ENCODE measurements at places on chromosomes 6 and 20. TPM values are rescaled to one million over a fixed set of nuclear protein-coding genes. Genes with fewer than 3 reads are reported as not detected.

GRCh38 chr20:58075586-58076345 lies 152.7 kb downstream of the ANKRD60 start:
- no peak overlapping the region for H3K27ac ChIP-seq
- H3K27me3 ChIP-seq: peaks cover 4% of the 10 kb centered on the region
- no peak overlapping the region for H3K4me3 ChIP-seq
- H3K36me3 ChIP-seq: no peaks in the 10 kb centered on the region

GRCh38 chr6:114762145-114762544 lies 419.3 kb upstream of the HS3ST5 start:
- H3K27me3 ChIP-seq: no peaks in the 10 kb centered on the region
- H3K4me1 ChIP-seq: no peaks in the 10 kb centered on the region
- no peaks in the 10 kb centered on the region for H3K36me3 ChIP-seq
- no peak overlapping the region for H3K27ac ChIP-seq

DNA sequence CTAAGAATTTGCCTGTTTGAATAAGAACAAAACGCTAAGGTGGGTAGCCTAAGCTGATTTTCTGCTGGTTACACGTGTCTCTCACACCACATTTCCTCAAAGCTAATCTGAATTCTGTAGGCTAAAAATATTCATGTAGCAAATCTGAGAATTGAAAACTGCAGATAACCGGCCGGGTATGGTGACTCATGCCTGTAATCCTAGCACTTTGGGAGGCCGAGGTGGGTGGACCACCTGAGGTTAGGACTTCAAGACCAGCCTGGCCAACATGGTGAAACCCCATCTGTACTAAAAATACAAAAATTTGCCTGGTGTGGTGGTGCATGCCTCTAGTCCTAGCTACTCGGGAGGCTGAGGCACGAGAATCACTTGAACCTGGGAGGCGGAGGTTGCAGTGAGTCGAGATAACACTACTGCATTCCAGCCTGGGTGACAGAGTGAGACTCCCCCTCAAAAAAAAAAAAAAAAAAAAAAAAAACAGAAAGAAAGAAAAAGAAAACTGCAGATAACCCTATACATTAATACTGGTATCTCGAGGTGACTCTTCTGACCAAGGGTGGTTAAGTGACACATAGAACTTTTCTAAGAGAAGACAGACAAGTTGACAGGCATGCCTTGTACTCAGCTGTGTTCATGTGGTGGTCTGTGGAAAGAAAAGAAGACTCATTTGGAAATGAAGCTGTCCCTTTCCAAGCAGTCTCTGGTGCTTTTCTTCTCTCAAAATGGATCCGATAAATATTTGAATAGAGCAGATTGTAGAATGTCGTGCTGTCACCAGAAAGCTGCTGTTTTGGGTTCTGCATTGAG lies 24.7 kb upstream of the ASXL1 start:
- peak overlapping the region; percentile 13 for H3K27ac ChIP-seq
- H3K27me3 ChIP-seq: no peaks in the 10 kb centered on the region
- H3K4me1 ChIP-seq: peaks cover 8% of the 10 kb centered on the region
- no peak for DNase-seq
- no peak overlapping the region for H3K4me3 ChIP-seq
- peaks cover 13% of the 10 kb centered on the region for H3K36me3 ChIP-seq

DNA sequence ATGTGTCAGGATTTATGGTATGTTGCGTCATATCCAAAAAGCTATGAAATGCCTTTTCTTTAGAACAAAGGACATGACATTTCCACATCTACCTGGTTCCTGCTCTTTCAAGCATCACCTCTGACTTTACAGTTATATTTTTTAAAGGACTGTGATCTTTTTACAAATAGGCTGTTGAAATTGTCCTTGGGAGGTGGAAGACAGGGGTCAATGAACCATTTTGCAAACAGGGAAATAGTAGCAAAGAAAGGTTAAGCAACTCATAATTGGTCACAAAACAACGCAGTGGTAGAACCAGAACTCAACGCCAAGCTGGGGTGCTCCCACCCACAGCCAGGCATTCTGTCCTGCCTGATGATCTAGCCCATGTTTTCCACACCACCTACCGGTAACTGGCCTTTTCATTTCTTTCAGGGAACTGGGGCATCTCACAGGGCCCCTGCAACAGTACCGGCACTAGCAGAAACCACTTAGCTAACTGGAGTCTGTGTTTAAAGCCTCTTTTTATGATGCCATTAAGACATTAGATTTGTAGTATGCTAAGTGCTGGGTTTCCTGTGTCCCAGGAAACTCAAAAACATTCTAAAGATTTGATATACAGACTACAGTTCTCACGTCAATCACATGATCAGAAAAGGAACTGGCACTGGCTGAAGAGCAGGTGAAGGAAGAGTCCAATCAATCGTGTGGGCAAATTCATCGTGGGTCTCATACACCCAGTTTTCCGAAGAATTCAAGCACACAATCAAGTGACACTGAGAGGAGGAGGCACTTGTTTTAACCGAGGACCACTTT lies 13.9 kb downstream of the ZNF217 start:
- DNase-seq: no peak
- H3K27me3 ChIP-seq: no peaks in the 10 kb centered on the region
- peak overlapping the region; percentile 96 for H3K4me3 ChIP-seq
- peaks cover 78% of the 10 kb centered on the region for H3K36me3 ChIP-seq

DNA sequence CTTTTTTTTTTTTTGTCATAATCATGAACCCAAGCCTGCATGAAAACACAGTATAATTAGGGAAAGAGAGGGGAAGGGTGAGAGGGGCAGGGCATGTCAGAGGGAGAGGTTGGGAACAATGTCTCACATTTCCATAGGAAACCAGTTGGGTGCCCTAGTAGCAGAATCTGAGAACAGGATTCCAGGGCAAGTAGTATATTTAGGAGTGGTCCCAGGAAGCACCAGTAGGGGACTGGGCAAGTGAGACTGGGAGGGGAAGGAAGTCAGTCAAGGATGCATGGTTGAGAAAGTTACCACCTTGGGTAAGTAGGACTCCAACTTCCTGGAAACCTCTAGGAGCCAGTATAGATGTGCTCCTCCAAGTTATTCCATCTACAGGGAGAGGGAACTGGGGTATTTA lies 88.6 kb upstream of the MAFB start:
- peaks cover 9% of the 10 kb centered on the region for H3K27me3 ChIP-seq
- no peaks in the 10 kb centered on the region for H3K36me3 ChIP-seq
- no peak for DNase-seq
- no peaks in the 10 kb centered on the region for H3K4me1 ChIP-seq
- no peak overlapping the region for H3K4me3 ChIP-seq

GRCh38 chr20:18267815-18268214 lies 20.5 kb upstream of the ZNF133 start:
- no peaks in the 10 kb centered on the region for H3K4me1 ChIP-seq
- DNase-seq: no peak
- H3K4me3 ChIP-seq: no peak overlapping the region
- H3K36me3 ChIP-seq: no peaks in the 10 kb centered on the region
- H3K27me3 ChIP-seq: peaks cover 47% of the 10 kb centered on the region

GRCh38 chr6:116575227-116575626 lies 3.9 kb downstream of the RWDD1 start:
- peaks cover 24% of the 10 kb centered on the region for H3K4me1 ChIP-seq
- H3K27me3 ChIP-seq: no peaks in the 10 kb centered on the region
- DNase-seq: no peak
- no peak overlapping the region for H3K4me3 ChIP-seq

GRCh38 chr6:104887350-104887749 lies 27.6 kb upstream of the HACE1 start:
- H3K27ac ChIP-seq: no peak overlapping the region
- no peaks in the 10 kb centered on the region for H3K36me3 ChIP-seq
- H3K4me1 ChIP-seq: no peaks in the 10 kb centered on the region
- H3K4me3 ChIP-seq: no peak overlapping the region

DNA sequence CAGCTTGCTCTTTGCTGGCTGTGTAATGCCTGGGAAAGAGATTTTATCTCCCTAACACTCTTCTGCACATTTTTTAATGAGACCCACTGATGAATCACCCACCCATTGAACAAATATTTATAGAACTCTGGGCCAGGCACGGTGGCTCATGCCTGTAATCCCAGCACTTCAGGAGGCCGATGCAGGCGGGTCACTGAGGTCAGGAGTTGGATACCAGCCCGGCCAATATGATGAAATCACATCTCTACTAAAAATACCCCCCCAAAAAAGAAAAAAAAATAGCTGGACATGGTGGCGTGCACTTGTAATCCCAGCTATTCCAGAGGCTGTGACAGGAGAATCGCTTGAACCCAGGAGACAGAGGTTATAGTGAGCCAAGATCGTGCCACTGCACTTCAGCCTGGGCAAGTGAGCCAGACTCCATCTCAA lies 82.1 kb upstream of the SIRPA start:
- H3K27ac ChIP-seq: no peak overlapping the region
- H3K27me3 ChIP-seq: peaks cover 50% of the 10 kb centered on the region
- no peak for DNase-seq
- no peak overlapping the region for H3K4me3 ChIP-seq
- peaks cover 24% of the 10 kb centered on the region for H3K4me1 ChIP-seq
- peaks cover 2% of the 10 kb centered on the region for H3K36me3 ChIP-seq

- H3K36me3 ChIP-seq: no peaks in the 10 kb centered on the region
- H3K4me3 ChIP-seq: no peak overlapping the region
- H3K27me3 ChIP-seq: no peaks in the 10 kb centered on the region
- H3K27ac ChIP-seq: no peak overlapping the region
- no peak for DNase-seq
- peaks cover 2% of the 10 kb centered on the region for H3K4me1 ChIP-seq
Observed at GRCh38 chr6:130888246-130888645, 61.0 kb downstream of the SMLR1 start.

DNA sequence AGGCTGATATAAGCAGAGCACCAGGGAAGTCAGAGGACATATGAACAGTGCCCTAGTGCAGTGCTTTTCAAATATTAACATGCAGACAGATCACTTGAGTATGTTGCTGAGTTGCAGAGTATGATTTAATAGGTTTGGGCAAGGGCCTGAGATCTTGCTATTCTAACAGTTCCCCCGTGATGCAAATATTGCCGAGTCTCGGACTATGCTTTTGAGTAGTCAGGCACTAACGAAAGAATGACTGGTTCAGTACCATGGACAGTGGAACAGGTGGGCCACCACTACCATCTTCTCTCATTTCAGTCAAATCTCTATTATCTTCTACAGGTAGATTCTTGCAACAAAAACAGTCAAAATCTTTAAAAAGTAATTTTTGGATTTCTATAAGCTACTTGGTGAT lies 3.7 kb upstream of the TMEM200A start:
- peaks cover 31% of the 10 kb centered on the region for H3K27me3 ChIP-seq
- no peaks in the 10 kb centered on the region for H3K36me3 ChIP-seq
- peaks cover 10% of the 10 kb centered on the region for H3K4me1 ChIP-seq
- H3K4me3 ChIP-seq: no peak overlapping the region
- H3K27ac ChIP-seq: no peak overlapping the region

DNA sequence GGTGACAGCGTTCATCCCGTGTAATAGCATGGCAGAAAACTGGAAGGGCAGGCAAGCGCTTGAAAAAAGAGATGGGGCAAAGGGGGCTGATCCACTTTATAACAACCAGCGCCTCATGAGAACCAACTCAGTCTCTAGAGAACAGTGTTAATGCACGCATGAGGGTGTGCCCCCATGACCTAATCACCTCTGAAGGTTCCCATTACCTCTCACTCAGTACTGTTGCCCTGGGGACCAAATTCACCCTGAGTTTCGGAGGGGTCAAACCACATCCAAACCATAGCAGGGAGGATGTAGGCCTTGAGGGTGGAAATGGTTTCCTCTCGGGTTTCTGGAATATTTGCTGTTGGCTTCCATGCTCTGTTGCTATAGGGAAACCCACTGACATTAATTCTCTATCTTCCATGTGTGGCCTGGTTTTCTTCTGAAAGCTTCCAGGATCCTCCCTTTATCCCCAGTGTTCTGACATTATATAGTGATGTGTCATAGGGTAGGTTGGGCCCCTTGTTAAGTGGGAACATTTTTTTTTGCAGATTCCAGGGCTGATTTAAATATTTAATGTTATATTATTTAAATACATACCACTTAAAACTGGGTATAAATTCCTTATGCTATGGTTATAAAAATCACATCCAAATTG lies 65.2 kb downstream of the PPP1R14C start:
- H3K27me3 ChIP-seq: no peaks in the 10 kb centered on the region
- peaks cover 1% of the 10 kb centered on the region for H3K4me1 ChIP-seq
- H3K36me3 ChIP-seq: no peaks in the 10 kb centered on the region
- no peak overlapping the region for H3K27ac ChIP-seq
- no peak for DNase-seq

DNA sequence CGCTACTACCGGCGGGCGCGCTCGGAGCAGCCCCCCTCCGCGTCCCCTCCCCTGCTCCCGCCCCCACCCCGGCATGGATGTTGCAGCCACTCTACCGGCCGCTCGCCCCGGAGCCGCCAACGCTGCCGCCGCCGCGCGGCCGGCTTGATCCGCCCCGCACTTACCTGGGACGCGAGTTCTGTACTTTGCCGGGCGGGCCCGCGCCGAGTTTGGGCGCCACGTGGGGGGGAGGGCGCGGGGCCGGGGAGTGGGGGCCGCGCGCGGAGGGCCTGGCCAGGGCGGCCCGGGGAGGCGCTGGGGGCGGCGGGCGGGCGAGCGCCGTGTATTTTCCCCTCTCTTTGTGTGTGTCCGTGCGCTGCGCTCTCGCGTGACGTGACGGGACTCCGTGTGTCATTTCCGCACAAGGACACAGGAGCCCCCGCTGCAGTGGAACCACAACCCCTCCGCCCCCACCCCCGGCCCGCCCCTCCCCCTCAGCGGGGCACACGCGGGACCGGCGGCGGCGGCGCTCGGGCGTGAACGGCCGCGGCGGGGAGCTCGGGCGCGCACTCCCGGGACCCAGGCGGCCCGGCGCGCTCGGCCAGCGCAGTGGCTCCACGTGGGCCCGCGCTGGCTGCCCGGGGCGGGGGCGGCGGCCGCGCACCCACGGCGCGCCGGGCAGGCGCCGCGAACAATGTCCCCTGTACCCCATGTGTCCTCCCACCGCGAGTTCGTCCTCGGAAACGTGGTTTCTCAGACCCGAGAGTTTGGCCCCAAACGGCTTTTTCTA lies at the start of gene BEND3:
Gene BEND3, minus strand, starts transcription at position 590 of the 769 bp plus-strand sequence. CDS start 16,230 bp downstream, outside the sequence.
- H3K36me3 ChIP-seq: peaks cover 1% of the 10 kb centered on the region
- peaks cover 14% of the 10 kb centered on the region for H3K4me1 ChIP-seq
- H3K27me3 ChIP-seq: peaks cover 23% of the 10 kb centered on the region
- peak within 1 kb of the TSS; percentile 80 for H3K4me3 ChIP-seq
- DNase-seq: no peak

- no peak for DNase-seq
- no peaks in the 10 kb centered on the region for H3K4me1 ChIP-seq
- H3K36me3 ChIP-seq: no peaks in the 10 kb centered on the region
- H3K27ac ChIP-seq: no peak overlapping the region
- no peak overlapping the region for H3K4me3 ChIP-seq
Observed at GRCh38 chr6:36318690-36319435, 17.8 kb downstream of the BNIP5 start.

GRCh38 chr6:31737991-31738979 lies 1.5 kb upstream of the MSH5 start:
- peak overlapping the region; percentile 93 for H3K27ac ChIP-seq
- H3K4me3 ChIP-seq: peak overlapping the region; percentile 98
- DNase-seq: peak; percentile 62
- H3K27me3 ChIP-seq: no peaks in the 10 kb centered on the region

- H3K36me3 ChIP-seq: no peaks in the 10 kb centered on the region
- H3K27ac ChIP-seq: no peak overlapping the region
- peak; percentile 10 for DNase-seq
- H3K4me3 ChIP-seq: no peak overlapping the region
- no peaks in the 10 kb centered on the region for H3K27me3 ChIP-seq
- H3K4me1 ChIP-seq: no peaks in the 10 kb centered on the region
Observed at GRCh38 chr20:24672181-24672880, 202.9 kb downstream of the SYNDIG1 start.

C2 gene
- total RNA-seq: 2.2 TPM

IL17A gene
- total RNA-seq: not detected

IER3 gene
- 52.7 TPM for total RNA-seq

ADAM33 gene
- total RNA-seq: not detected

DNAH8 gene
- 0.11 TPM for total RNA-seq

UNC5CL gene
- 4.2 TPM for total RNA-seq

ARMH2 gene
- total RNA-seq: 2.2 TPM

UBR2 gene
- total RNA-seq: 37.2 TPM

CRIP3 gene
- 0.47 TPM for total RNA-seq

NFKBIL1 gene
- 17.6 TPM for total RNA-seq
